Umbilical cord (tissue), 2 donors: ENCODE measurements at places on chromosomes 2 and 18. TPM values are rescaled to one million over a fixed set of nuclear protein-coding genes. Genes with fewer than 3 reads are reported as not detected.

Gene CLEC4F
- total RNA-seq: not detected

Gene NTSR2
- total RNA-seq: not detected

Gene ACKR3
- total RNA-seq: 14.7 TPM

Gene PCBP1
- total RNA-seq: 40.0 TPM

Gene DIPK1C
- total RNA-seq: 3.1 TPM

Gene SLC23A3
- not detected for total RNA-seq

Gene HJURP
- total RNA-seq: 3.9 TPM

Gene MARCO
- total RNA-seq: not detected

Gene CFAP65
- 2.9 TPM for total RNA-seq

Gene ARMC9
- total RNA-seq: 25.8 TPM

Gene SLC16A14
- 1.7 TPM for total RNA-seq

Gene MFSD2B
- total RNA-seq: 0.48 TPM

Gene PARD3B
- 27.7 TPM for total RNA-seq

Gene NLRC4
- total RNA-seq: 4.3 TPM

Gene BCS1L
- total RNA-seq: 21.4 TPM

Gene SCN7A
- total RNA-seq: 2.6 TPM

Gene FKBP1B
- not detected for total RNA-seq

Gene PLA2R1
- 18.3 TPM for total RNA-seq

Gene MC5R
- total RNA-seq: 1.7 TPM

Gene LIPG
- 6.7 TPM for total RNA-seq

Gene PSMA8
- total RNA-seq: 6.3 TPM

Gene GPR35
- total RNA-seq: 3.1 TPM

Gene ACADL
- 6.0 TPM for total RNA-seq

Gene PLEKHB2
- 54.7 TPM for total RNA-seq

Gene C18orf63
- 2.9 TPM for total RNA-seq

Gene GCG
- total RNA-seq: 2.4 TPM

Gene ARHGAP25
- 7.7 TPM for total RNA-seq

Gene SLC8A1
- total RNA-seq: 431 TPM
